Trophoblast cell (in vitro differentiated cells and primary cell): ENCODE measurements at places on chromosomes 1 and 21.

GRCh38 chr1:173148545-173148944 lies 58.6 kb downstream of the TNFSF4 start:
- no peak overlapping the region for H3K4me3 ChIP-seq
- H3K36me3 ChIP-seq = no peaks in the 10 kb centered on the region
- no peaks in the 10 kb centered on the region for H3K4me1 ChIP-seq
- H3K27me3 ChIP-seq = no peaks in the 10 kb centered on the region
- DNase-seq = peak; percentile 12

- H3K27ac ChIP-seq = peak overlapping the region; percentile 86
- H3K4me3 ChIP-seq = no peak overlapping the region
- H3K4me1 ChIP-seq = peaks cover 16% of the 10 kb centered on the region
- peak; percentile 52 for DNase-seq
- peaks cover 3% of the 10 kb centered on the region for H3K36me3 ChIP-seq
Observed at GRCh38 chr1:240496941-240497340, 115.0 kb downstream of the GREM2 start.

DNA sequence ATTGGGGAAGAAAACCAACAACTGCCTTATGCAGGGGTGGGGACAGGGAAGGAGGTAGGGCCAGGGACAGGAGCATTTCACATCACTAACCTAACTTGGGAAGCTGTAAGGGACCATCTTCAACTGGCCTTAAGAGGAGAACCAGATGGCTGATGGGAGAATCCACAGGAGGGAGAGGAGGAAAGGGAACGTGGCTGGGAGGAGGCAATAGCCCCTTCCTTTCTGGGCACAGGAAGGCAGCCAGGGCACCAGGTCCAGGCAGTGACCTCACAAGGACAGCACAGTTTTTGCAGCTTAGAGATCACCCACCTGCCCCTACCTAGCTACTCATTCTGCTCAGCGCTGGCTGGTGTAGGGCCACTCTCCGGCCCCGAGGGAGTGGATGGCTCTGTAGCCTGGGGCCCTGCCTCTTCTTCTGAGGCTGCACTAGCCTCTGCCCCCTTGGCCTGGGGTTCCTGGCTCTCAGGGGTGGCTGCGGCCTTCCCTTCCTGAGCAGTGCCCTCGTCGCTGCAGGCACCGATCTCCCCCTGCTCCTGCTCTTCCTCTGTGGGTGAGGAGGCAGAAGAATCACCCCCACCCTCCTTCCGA lies 1.7 kb downstream of the MARCKSL1 start:
- H3K27ac ChIP-seq = no peak overlapping the region
- H3K36me3 ChIP-seq = peaks cover 46% of the 10 kb centered on the region
- peaks cover 51% of the 10 kb centered on the region for H3K4me1 ChIP-seq
- no peak for DNase-seq
- H3K27me3 ChIP-seq = no peaks in the 10 kb centered on the region
- H3K4me3 ChIP-seq = peak overlapping the region; percentile 96

DNA sequence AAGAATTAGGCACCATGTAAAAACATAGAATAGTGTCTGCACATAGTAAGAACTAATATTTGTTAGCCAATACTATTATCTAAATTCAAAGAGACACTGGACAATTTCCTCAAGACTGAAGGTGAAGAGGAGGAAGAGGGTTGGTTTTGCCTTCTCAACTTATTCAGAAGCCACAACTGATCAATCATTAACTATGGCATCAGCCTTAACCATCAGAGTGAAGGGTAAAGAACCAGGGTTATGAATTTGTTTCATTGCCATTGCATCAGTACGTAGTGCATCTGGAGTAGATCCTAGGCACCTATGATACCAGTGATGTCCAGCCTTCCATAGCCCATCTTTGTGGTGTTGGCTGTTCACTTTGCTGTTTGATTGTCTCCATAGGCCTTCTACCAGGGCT lies 421.7 kb upstream of the DEPDC1 start:
- no peaks in the 10 kb centered on the region for H3K36me3 ChIP-seq
- H3K4me3 ChIP-seq = no peak overlapping the region
- H3K4me1 ChIP-seq = no peaks in the 10 kb centered on the region
- DNase-seq = no peak
- H3K27ac ChIP-seq = no peak overlapping the region

DNA sequence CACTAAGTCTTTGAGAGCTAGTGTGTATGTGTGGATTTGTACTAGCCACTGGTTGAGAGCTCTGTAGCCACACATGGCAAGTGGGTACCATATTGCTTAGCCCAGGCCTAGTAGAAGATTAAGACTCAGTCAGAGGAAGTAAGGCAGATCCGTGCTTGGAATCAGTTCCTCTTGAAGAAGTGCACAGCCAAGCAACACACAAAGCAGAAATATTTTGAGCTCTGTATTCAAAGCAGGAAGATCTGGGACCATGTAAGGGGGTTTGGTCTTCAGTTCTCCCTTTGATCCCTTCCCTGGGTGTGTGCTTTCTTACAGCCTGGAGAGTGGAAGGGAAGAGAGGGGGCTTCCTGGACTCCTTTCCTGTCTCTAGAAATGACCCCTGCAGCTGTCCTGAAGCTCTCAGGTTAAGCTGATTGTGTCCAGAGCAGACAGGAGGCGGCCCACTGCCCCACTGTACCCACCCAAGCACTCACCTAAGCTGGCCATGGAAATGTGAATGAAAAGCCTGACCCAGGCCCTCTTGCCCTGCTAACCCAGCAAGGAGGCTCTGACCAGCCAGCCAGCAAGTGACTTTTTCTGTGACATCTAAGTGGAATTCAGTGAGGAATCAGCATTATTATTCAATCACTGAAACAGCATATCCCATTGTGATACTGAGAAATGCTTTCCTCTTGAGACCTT lies 3.6 kb downstream of the ETS2 start:
- no peak overlapping the region for H3K4me3 ChIP-seq
- no peaks in the 10 kb centered on the region for H3K27me3 ChIP-seq
- DNase-seq = no peak
